Hepatocyte (in vitro differentiated cells): ENCODE measurements at places on chromosomes 2 and 18. TPM values are rescaled to one million over a fixed set of nuclear protein-coding genes. Genes with fewer than 3 reads are reported as not detected.

The ACTG2 gene
- total RNA-seq: 20.3 and 25.6 TPM in 2 replicates

The KLHL29 gene
- total RNA-seq: 3.6 and 3.8 TPM in 2 replicates

The OR6B2 gene
- total RNA-seq: not detected in 2 replicates

The NYAP2 gene
- total RNA-seq: 0.37 and 1.0 TPM in 2 replicates

The SERPINB3 gene
- 0.17 TPM in 1 of 2 replicates, not detected in the other for total RNA-seq

The GTF2A1L gene
- 1.2 and 4.1 TPM in 2 replicates for total RNA-seq
